ENCODE measurements at places on chromosomes 4 and X.
A peak's percentile ranks its signal among the peaks of the same experiment; 100 is the strongest.

- DNase-seq = no peak
These were observed 608.8 kb upstream of the PCDH10 start for GRCh38 chr4:132540268-132540667.

- DNase-seq = no peak
These were observed 110.1 kb downstream of the FBXO8 start for GRCh38 chr4:174173360-174173759.

GRCh38 chr4:74157154-74157553 lies 764 bp upstream of the MTHFD2L start:
- no peak for DNase-seq

DNA sequence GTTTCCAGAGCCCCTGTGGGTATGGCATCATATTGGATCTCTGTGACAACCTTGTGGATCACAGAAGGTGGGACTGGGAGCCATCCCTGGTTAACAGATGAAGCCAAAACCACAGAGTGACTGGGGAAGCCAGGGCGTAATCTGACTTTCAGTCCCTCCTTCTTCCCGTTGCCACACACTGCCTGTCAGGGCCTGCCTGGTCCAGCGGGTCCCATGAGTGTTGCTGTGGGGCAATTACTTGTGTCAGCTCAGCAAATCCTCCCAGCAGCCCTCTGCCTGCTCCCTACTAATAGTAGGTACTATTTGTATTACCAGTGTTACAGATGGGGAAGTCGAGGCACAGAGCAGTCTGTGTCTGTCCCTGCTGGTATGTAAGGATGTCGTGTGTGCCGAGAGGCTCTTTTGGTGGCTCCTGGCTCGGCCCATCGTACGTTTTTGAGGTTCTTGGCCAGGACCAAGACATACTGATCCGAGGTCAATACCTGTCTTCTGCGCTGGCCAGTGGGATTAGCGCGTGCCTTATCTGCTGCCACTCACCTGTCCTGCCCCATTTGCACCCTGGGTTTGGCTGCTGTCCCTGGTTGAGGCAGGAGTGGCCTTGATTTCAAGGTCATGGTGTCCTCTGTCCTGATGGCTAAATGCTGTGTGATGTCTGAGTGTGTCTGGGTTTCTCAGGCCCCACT lies 5.7 kb downstream of the NSG1 start:
- DNase-seq = no peak

GRCh38 chr4:42560467-42560861 lies 96.4 kb downstream of the ATP8A1 start:
- DNase-seq = no peak

GRCh38 chr4:130419211-130419975 lies 1323.4 kb downstream of the C4orf33 start:
- DNase-seq = no peak

- DNase-seq = no peak
These were observed 191.5 kb downstream of the SNCA start for GRCh38 chr4:89645482-89645881.

GRCh38 chrX:96721354-96721753 lies 36.7 kb downstream of the DIAPH2 start:
- no peak for DNase-seq

- DNase-seq = no peak
These were observed 120.1 kb upstream of the MED14 start for GRCh38 chrX:40855411-40855810.

- DNase-seq = no peak
These were observed 40.6 kb upstream of the LSM6 start for GRCh38 chr4:146134761-146135445.

GRCh38 chr4:79574741-79575451 lies 166.9 kb upstream of the GK2 start:
- DNase-seq = no peak

DNA sequence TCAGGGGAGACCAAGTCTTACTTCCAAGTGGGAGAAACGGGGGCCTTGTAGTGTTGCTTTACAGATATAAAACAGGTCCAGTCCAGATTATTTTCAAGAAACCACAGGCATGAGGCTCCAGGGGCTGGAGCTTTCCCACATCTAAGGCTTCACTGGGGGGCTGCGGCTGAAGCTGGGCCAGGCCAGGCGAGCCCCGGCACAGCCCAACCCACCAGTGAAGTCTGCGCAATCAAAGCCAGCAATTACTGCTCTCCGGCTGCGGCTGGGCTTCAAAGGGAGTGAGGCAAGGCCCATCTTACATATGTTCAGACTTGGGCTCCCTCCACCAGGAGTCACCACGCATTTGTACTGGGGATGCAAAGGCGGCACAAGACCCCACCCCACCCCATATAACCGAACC lies 61.7 kb downstream of the HADH start:
- DNase-seq = no peak

DNA sequence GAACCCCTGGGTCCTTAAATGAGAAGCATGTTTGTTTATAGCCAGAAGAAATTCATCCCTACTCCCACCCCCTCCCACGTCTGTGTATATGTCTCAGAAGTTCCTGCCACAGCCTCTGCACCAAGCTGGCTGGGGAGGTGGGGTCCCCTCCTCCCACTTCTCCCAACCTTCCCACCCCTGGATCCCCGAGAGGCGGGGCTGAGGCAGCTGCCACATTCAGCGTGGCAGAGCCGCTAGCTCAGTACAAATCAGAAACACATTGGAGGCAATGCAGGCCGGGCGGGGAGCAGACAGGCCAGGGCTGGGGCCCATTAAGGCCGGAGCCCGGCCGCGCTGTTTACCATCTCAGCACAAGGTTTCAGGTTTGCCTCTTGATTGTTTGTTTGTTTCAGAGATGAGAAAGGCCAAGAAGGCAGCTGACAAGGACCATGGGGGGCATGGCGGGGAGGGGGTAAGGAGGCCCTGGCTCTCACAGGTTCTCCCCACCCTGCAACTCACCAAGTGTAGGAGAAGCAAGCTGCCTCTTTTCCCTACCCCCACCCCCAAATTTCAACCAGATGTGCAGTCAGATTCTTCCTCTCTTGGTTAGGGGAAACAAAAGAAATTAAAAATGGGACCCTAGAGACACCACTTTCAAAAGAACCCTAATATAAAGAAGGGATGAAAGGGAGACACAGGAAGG lies 22.3 kb downstream of the PJA1 start:
- no peak for DNase-seq

DNA sequence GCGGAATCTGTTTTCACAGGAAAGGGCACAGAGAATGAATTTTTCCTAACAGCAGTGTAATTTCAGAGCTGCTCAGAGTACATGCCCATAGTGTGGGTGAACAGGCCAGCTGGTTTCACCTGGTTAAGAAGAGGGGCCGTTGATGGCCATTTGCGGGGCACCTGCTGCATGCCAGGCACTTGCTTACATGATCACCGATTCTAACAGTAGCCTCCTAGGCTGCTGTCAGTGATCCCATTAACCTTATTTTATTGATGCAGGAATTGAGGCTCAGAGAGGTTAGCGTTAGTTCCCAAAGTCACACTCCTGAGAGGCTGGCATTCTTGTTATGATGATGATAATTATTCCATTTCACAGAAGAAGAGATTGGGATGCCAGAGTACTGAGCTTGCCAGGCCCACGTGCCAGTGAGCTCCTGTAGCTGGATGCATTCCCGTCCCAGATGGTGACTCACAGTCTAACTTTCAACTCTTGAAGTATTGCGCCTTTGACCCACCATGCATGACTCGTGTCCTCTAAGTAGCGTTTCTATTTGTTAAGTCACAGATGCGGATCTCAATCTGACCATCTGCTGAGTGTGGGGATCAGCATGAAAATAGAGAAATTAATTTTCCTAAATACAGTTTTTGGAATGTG lies 76.5 kb downstream of the PSAPL1 start:
- DNase-seq = no peak

DNA sequence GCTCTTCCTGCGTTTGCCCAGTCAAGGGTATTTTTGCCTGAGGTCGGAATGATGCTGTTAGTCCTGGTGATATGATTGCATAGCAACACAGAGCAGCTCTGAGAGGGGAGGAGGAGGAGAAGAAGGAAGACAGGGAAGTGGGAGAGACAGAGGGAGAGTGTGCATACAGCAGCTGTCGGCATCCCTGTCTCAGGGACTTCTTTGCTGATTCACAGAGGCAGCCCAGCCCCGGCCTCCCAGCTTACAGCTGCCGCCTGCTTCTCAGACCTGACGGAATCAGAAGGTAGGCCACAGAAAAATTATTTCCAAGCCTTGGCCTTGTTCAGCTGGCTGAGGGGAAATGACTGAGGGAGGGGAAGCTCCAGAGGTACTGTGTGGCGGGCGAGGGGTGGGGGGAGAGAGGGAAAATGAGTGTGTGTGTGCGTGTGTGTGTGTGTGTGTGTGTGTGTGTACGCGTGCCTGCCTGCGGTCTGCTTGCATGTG lies 319 bp downstream of the DRP2 start:
- DNase-seq = peak; percentile 5

GRCh38 chr4:118322831-118323502 lies 29.8 kb downstream of the PRSS12 start:
- DNase-seq = no peak

DNA sequence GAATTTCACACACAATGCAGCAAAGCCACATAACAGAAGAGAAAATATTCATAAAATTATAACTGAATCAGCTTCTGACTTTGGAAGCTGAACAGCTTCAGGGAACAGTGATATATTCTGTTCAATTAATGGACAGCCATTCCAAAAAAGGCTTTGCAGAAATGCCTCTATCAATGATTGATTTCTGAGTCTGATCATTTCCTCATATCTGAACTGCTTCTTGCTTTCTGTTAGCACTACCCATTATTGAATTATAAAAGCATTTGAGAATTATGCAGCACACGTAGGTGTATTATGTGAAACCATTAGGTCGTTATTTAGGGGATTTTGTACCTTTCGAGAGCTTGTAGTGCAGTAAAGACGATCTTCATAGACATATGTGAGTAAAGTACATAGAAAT lies 159.6 kb downstream of the STIM2 start:
- DNase-seq = no peak

- no peak for DNase-seq
These were observed 127.9 kb downstream of the IL13RA2 start for GRCh38 chrX:114889481-114889880.

GRCh38 chr4:8478801-8479744 lies 38.5 kb downstream of the TRMT44 start:
- no peak for DNase-seq

DNA sequence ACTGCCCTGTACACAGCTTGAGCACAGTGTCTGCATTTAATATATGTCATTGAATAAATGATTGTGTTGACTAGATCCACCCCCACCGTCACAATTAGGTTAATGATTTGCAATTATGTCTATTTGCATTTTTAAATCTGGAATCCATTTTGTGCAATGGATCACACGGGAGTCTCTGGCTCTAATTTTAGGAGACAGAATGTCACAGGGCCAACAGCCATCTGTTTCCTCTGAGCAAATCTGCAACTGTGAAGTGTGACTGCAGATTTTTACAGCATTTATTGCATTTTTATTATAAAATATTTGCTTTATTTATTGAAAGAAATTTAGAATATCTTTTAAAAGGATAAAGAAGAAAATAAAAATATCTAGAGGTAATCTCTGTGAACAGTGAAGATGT lies 316.8 kb downstream of the HS3ST1 start:
- DNase-seq = no peak

DNA sequence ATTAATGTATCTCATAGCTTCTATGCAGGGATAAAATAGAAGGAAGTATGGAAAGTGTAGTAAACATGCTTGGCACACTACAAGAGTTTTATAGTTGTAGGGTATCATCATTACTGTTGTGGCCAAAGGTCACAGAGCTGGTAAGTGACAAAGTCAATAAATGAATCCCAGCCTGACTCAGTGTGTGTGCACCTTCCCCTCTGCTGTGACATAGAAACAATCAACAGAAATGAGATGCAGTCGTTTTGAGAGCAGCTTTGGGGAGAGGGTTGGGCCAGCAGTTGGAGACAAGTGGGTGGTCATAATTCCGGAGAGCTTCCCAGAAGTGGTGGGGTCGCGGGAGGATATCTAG lies 82.4 kb upstream of the RBPJ start:
- DNase-seq = no peak

Measured in CD4-positive, alpha-beta T cell treated with Interleukin-10 for 1 hour (primary cell).